ENCODE measurements at places on chromosomes 4 and X. TPM values are rescaled to one million over a fixed set of nuclear protein-coding genes. Genes with fewer than 3 reads are reported as not detected.
A peak's percentile ranks its signal among the peaks of the same experiment; 100 is the strongest.

TREX2 gene
- 3.2 TPM for total RNA-seq

GAGE12D gene
- not detected for total RNA-seq

TADA2B gene
- 26.7 TPM for total RNA-seq

CLDN34 gene
- total RNA-seq = not detected

VCX gene
- not detected for total RNA-seq

GSX2 gene
- not detected for total RNA-seq

DOCK11 gene
- total RNA-seq = 58.6 TPM

GRCh38 chrX:122739770-122740169 is 444.3 kb upstream of the GRIA3 start:
- no peaks in the 10 kb centered on the region for H3K36me3 ChIP-seq
- H3K27ac ChIP-seq = no peak overlapping the region
- H3K4me3 ChIP-seq = no peak overlapping the region
- DNase-seq = no peak

- no peaks in the 10 kb centered on the region for H3K36me3 ChIP-seq
- DNase-seq = no peak
- H3K4me3 ChIP-seq = no peak overlapping the region
- no peaks in the 10 kb centered on the region for H3K4me1 ChIP-seq
- H3K27me3 ChIP-seq = peaks cover 2% of the 10 kb centered on the region
Observed at GRCh38 chrX:39002466-39002865, 201.2 kb downstream of the MID1IP1 start.

- DNase-seq = no peak
- H3K4me1 ChIP-seq = peaks cover 9% of the 10 kb centered on the region
- no peaks in the 10 kb centered on the region for H3K36me3 ChIP-seq
- no peak overlapping the region for H3K27ac ChIP-seq
- peaks cover 3% of the 10 kb centered on the region for H3K27me3 ChIP-seq
- H3K4me3 ChIP-seq = no peak overlapping the region
Observed at GRCh38 chr4:71261633-71262121, 77.1 kb upstream of the SLC4A4 start.

- H3K27me3 ChIP-seq = no peaks in the 10 kb centered on the region
- no peak for DNase-seq
- no peak overlapping the region for H3K4me3 ChIP-seq
- H3K27ac ChIP-seq = no peak overlapping the region
Observed at GRCh38 chr4:163915896-163916295, 421.4 kb downstream of the TMA16 start.

GRCh38 chrX:139924696-139925095 is 8.2 kb downstream of the ATP11C start:
- no peaks in the 10 kb centered on the region for H3K27me3 ChIP-seq
- no peak overlapping the region for H3K4me3 ChIP-seq
- H3K36me3 ChIP-seq = peaks cover 9% of the 10 kb centered on the region
- no peak for DNase-seq
- H3K4me1 ChIP-seq = peaks cover 15% of the 10 kb centered on the region

DNA sequence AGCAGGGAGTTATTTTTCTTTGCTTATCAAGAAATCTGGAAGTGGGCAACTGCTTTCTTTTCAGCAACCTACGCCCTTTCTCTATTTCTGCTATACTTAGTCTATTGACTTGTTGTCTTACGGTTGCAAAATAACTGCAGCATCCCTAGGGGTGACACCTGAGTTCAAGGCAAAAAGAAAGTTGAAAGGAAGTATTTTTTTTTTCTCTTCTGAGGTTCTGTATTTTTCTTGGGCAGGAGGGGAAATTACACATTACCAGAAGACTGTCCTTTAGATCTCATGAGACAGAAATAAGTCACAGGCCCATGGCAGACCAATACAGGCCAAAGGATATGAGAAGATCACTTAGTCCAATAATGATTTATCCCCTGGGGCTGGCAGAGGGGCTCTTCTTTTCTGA is 204.7 kb upstream of the CASK start:
- DNase-seq = no peak
- H3K27ac ChIP-seq = peak overlapping the region; percentile 59
- H3K4me1 ChIP-seq = peaks cover 48% of the 10 kb centered on the region
- H3K4me3 ChIP-seq = no peak overlapping the region
- no peaks in the 10 kb centered on the region for H3K27me3 ChIP-seq
- H3K36me3 ChIP-seq = no peaks in the 10 kb centered on the region

- no peak for DNase-seq
- peaks cover 5% of the 10 kb centered on the region for H3K4me1 ChIP-seq
Observed at GRCh38 chr4:2891294-2891693, 47.6 kb downstream of the ADD1 start.

DNA sequence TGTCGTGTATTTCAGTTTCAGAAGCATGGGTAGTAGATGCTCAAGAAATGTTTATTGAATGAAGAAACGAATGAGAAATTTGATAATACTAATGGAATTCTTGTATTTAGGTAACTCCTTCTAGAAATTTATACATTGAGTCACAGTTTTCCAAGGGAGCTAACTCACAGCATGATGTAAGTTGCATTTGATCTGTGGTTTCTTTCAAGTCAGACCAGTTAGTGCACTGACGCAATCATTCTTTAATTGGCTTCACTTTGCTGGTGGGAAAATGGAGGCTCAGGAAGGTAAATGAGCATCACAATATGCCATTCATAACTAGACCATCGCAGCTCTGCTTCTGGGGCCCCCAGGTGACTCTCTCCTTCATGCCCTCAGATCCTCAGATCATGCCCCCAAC is 17.3 kb upstream of the CWH43 start:
- peaks cover 8% of the 10 kb centered on the region for H3K27me3 ChIP-seq
- H3K4me1 ChIP-seq = no peaks in the 10 kb centered on the region
- no peak overlapping the region for H3K4me3 ChIP-seq
- no peak for DNase-seq

DNA sequence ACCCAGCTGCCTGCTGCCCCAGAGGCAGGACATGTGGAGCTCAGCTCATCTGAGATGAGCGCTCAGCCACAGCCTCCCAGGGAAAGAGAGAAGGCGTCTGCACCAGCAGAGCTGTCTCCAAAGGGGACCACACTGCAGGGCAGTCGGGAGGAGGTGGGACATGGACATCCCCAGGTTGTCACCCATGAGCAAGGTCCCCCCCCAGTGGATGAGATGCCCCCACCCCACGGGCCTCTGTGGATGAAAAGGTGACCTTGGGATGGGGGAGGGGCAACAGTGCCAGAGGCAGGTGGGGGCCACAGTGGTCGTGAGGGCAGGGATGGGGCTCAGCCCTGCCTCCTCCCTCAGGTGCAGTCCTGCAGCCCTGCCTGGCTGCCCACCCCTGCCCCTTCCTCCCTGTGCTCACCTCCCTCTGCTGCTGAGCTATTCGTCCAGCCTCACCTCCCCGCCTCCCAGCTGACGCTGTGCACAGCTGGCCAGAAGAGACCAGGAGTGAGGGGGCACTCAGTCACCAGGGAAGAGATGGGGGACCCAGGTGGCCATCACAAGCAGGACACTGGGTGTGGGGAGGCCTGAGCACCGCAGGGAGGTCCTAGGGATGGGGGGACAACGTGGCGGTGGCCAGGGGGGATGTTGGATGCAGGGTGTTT is 9.3 kb downstream of the NKX1-1 start:
- peaks cover 11% of the 10 kb centered on the region for H3K36me3 ChIP-seq
- DNase-seq = peak; percentile 10
- no peak overlapping the region for H3K4me3 ChIP-seq
- no peaks in the 10 kb centered on the region for H3K4me1 ChIP-seq
- no peak overlapping the region for H3K27ac ChIP-seq

DNA sequence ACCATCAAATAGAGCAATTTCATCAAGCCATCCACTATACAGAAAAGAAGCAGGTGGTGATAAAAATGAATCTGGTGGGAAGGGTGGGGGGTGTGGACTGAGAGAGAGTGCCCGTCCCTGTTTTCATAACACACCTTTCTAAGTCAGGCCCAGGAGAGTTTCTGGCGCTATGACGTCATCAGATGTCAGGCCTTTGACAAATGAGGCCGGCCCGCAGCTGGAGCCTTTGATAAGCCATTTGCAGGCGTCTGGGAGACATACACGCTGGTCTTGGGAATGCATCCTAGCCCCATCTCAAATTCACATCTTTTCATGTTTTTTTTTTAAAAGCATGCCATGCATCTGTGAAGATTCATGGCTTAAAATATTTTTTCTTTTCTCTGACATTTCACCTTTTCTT is 404.5 kb downstream of the BCOR start:
- H3K4me1 ChIP-seq = peaks cover 2% of the 10 kb centered on the region
- H3K27ac ChIP-seq = no peak overlapping the region
- H3K27me3 ChIP-seq = peaks cover 17% of the 10 kb centered on the region
- H3K4me3 ChIP-seq = no peak overlapping the region

GRCh38 chr4:183828839-183829238 is 76.3 kb upstream of the STOX2 start:
- no peak for DNase-seq
- H3K4me3 ChIP-seq = no peak overlapping the region
- H3K27me3 ChIP-seq = no peaks in the 10 kb centered on the region
- no peak overlapping the region for H3K27ac ChIP-seq
- peaks cover 5% of the 10 kb centered on the region for H3K4me1 ChIP-seq

DNA sequence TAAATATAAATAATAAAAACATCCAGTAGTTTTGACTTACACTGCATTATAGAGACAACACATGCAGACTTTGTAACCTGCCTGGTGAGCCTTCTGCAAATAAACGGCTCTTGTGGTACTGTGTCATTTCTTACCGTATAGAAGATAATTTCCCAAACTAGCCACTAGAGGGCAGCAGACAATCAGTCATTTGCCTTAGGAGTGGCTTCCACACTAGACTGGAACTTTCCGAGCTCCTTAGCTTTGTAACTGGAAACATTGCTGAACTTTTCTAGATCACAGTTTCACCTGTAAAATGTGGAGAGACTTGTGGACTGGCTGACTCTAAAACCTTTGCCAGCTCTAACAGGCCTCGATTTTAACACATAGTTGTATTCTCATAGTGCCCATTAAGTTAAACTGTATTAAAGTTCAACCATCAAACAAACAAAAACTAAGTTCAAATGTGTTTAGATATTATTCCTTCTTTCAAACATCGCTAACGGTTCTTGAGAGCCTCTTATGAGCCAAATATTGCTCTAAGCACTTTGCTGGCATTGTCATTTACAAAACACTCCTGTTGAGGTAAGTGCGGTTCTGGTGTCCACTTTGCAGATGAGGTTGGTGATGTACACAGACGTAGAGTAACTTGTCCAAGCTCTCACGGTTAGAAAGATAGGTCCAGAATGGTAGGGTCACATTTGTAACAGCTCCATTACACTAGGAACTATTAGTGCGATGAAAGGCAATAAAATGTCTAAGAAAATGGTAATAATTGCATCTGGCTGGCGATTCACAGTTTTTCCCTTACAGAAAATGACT is 345.5 kb downstream of the ANK2 start:
- no peak overlapping the region for H3K27ac ChIP-seq
- no peak overlapping the region for H3K4me3 ChIP-seq
- H3K4me1 ChIP-seq = no peaks in the 10 kb centered on the region
- no peaks in the 10 kb centered on the region for H3K36me3 ChIP-seq

- no peak overlapping the region for H3K27ac ChIP-seq
- H3K4me3 ChIP-seq = no peak overlapping the region
- H3K36me3 ChIP-seq = no peaks in the 10 kb centered on the region
- H3K4me1 ChIP-seq = peaks cover 4% of the 10 kb centered on the region
- H3K27me3 ChIP-seq = no peaks in the 10 kb centered on the region
- no peak for DNase-seq
Observed at GRCh38 chr4:152618971-152619370, 60.8 kb downstream of the TMEM154 start.

GRCh38 chr4:57114973-57115372 is 4.8 kb upstream of the IGFBP7 start:
- H3K4me3 ChIP-seq = no peak overlapping the region
- no peaks in the 10 kb centered on the region for H3K36me3 ChIP-seq
- H3K27ac ChIP-seq = no peak overlapping the region
- no peak for DNase-seq

GRCh38 chr4:159639671-159640323 is 536.9 kb downstream of the RAPGEF2 start:
- H3K4me3 ChIP-seq = no peak overlapping the region
- no peaks in the 10 kb centered on the region for H3K27me3 ChIP-seq
- no peaks in the 10 kb centered on the region for H3K36me3 ChIP-seq
- H3K27ac ChIP-seq = no peak overlapping the region
- no peaks in the 10 kb centered on the region for H3K4me1 ChIP-seq

GRCh38 chrX:39149761-39150160 is 348.5 kb downstream of the MID1IP1 start:
- peak overlapping the region; percentile 30 for H3K27ac ChIP-seq
- no peak overlapping the region for H3K4me3 ChIP-seq
- H3K4me1 ChIP-seq = peaks cover 51% of the 10 kb centered on the region

DNA sequence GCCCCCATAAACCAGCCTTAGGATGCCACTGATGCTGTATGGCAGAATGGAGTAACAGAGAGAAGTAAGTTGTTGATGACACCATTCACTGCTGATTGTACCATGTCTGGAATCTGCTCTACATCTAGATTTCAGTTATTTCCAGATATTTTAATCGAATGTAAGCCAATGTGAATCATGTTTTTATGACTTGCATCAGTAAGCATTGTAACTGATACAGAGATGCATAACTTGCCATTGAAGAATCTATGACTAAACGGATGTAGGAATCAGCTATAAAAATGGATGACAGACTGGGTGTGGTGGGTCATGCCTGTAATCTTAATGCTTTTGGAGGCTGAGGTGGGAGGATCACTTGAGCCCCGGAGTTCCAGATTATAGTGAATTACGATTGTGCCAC is 161.0 kb upstream of the GATB start:
- H3K36me3 ChIP-seq = no peaks in the 10 kb centered on the region
- H3K4me1 ChIP-seq = no peaks in the 10 kb centered on the region
- no peak overlapping the region for H3K4me3 ChIP-seq
- no peak overlapping the region for H3K27ac ChIP-seq
- DNase-seq = no peak

- no peak for DNase-seq
- H3K27ac ChIP-seq = no peak overlapping the region
- H3K36me3 ChIP-seq = no peaks in the 10 kb centered on the region
- H3K4me1 ChIP-seq = no peaks in the 10 kb centered on the region
Observed at GRCh38 chr4:89077761-89078160, 20.8 kb upstream of the FAM13A start.

DNA sequence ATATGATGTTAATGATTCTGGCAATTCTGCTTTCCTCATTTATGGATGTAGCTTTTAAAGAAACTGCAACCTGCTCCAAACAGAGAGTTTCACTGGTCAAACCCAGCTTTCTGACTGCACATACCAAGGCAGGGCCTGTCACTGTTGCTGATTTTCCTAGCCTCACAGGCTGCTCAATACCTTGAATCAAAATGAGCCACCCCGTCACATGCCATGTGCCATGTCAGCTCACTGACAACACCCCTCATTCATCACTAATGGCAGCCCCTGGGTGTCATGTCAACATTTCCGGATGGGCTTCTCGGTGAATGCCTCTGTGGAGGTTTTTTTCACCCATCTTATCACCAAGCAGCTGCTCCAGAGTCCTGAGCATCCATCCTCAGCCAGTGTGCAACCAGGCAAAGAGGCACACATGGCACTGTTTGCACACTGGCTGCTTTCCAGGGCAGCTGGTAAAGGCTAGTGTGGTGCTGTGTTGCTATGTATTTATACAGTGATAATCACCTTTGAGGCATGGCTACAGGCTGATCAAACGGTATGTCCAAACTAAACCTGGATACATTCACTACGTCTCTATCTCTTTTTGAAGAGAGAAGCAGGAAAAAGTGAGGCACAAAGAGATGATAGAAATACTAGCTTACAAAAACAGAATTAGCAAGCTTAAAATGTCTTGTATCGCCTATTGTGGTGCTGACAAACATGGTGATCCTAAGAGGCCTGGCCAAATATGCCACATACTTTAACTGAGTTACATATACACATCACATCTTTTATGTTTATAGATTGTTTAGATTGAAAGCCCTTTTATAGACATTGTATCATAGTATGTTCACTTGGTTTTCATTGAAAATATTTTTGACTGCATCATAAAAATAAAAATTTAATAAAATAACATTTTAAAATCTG is 94.6 kb upstream of the INPP4B start:
- no peak overlapping the region for H3K4me3 ChIP-seq
- H3K27me3 ChIP-seq = no peaks in the 10 kb centered on the region
- H3K36me3 ChIP-seq = no peaks in the 10 kb centered on the region

Data from activated B cell treated with CpG ODN at 0.5 μM for 24 hours (primary cell).